ENCODE measurements at places on chromosomes 3 and 15.

DNA sequence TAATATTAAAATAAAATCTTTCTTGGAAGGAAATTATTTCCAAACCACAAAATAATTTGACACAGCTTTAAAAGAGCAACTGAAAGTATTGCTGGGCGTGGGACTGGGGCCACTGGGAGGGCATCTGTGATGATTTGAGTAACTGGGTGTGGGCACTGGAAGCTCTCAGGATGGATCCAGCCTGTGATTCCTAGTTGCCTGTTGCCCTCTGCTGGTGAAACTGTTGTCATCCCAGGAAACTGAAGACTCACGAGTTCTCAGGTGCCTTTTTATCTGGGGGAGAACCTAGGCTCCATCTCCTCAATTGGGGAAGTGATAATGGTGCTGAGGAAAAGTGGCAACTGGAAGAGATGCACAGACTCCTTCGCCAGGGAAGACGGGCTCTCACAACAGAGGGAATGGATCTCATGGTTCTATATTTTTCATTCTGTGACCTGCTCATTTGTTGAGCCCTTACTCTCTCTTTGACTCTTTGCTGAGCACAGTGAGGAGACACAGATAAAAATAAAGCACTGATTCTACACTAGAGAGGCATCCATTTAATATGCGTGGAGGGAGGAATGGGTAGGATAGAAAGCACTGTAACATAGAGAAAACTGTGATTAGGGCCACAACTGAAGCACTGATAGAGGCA lies 61.6 kb downstream of the TPRG1 start:
- DNase-seq = peak; percentile 21

GRCh38 chr15:100394736-100395440 lies 53.1 kb upstream of the ADAMTS17 start:
- peak; percentile 7 for DNase-seq

- no peak for DNase-seq
Measured at GRCh38 chr15:56816781-56817180, 83.5 kb upstream of the ZNF280D start.

- no peak for DNase-seq
Measured at GRCh38 chr3:128077202-128077624, 25.0 kb downstream of the SEC61A1 start.

DNA sequence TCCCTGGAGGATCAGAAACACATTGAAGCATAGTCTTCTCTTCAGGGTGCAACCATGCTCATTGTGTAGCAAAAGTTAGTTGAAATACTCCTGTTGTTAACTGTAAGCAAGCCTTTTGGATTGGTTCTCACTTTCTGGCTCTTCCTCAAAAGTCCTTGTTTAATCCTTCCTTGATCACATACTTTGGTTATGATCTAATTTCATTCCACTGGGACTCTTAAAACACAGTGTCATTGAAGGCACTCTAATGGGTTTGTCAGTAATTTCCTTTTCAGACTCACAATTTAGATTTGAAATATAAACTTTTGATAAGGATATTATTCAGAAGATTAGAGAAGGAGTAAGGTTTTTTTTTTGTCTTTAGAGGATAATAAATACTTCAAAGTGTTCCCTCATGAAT lies 451.7 kb upstream of the SGO1 start:
- DNase-seq = no peak

DNA sequence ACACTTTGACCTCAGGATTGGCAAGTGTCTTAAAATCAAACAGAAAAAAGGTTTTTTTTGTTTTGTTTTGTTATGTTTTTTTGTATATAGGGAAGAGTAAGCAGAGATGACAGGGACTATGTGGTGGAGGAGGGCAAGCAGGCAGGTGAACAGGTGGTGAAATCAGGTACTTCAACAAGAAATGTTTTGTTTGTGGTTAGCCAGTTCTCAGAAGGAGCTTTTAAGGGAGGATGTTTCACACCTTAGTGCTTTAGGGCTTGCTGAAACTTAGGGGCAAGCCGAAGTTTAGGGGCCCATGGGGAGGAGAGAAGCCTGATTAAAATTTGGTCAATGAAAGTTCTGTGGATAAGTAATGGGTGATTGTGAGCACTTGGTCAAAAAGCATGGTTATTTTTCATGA lies 370.7 kb upstream of the SLCO3A1 start:
- peak; percentile 83 for DNase-seq

GRCh38 chr3:1616744-1617143 lies 481.9 kb upstream of the CNTN4 start:
- DNase-seq = no peak

DNA sequence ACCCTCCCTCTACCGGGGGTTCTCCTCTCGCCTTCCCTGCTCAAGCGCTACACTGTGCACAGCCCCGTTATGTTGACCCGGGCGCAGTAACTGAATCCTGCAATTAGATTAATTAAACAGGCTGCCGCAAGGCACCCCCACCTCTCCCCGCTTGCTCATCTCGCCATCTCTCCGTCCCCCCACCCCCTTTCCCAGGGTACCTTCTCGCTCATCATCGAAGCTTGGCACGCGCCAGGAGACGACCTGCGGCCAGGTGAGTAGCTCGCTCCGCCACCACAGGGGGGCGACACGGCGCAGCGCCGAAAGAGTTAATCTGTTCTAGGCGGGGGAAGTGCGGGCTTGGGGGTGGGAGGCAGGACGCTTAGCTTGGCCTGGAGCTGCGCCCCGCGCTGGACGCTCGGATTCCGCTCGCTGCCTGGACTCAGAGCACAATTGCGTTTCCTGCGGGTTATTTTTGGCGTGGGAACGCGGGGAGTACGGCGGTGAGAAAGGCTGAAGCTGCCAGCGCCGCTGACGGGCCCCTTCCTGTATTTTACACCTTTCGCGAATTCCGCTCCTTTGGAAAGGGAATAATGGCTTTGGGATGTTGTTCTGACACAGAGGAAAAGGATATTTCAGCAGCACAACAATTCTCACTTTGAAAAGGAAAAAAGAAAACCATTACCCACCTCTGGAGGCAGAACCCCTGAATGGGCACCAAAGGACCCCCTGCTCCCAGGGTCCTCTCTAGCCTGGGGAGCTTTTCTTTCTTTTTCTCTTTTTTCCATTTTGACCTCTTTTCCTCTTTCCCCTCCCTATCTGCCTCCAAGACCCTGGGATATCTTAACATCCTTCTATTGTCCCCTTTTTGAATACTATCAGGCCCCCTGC lies 1.5 kb downstream of the DLL4 start:
- DNase-seq = no peak

DNA sequence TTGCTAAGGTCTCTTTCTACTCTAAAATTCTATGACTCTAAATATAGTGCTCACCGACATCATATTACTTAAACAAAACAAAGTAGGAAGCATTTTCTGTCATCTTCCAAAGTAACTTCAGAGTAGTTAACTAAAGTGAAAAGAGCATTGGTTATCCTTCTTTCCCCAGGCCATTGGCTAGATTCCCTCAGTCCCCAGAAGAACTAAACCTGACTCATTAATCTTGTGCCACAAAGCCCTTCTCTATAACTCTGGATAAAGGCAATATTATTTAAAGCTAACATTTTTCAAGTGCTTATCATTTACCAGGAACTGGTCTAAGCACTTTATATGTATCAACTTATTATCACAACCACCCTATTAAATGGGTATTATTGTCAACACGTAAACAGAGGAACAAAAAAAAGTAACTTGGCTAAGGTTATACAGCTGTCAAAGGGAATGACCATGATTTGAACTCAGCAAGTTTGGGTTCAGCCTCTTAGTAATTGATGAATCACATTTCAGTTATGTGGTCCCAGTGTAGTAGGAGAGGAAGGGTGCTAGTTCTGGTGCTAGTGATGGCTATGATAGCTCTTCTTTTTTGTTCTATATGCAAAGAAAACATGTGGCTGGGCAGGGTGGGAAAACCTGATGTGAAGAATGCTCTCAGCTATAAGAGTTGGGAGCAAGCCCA lies 304.9 kb downstream of the FGF12 start:
- no peak for DNase-seq

DNA sequence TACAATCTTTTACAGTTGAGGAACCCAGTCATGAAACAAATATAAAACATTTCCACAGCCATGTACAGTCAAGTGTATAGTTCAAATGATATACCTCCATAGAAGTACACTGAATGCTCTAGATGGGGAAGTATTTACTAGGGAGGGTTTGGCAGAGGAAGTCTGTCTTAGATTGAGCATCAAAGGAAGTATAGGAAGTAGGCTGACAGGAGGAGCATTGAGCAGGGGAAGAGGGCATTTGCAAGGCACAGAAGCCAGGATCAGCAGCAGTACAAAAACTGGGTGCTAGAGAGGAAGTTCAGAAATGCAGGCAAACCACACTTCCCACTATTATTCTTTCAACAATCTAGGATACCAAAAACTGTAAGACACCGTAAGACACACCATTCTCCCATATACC lies 122.6 kb downstream of the ANO10 start:
- no peak for DNase-seq

GRCh38 chr15:25545017-25545416 lies 106.2 kb upstream of the UBE3A start:
- DNase-seq = no peak

DNA sequence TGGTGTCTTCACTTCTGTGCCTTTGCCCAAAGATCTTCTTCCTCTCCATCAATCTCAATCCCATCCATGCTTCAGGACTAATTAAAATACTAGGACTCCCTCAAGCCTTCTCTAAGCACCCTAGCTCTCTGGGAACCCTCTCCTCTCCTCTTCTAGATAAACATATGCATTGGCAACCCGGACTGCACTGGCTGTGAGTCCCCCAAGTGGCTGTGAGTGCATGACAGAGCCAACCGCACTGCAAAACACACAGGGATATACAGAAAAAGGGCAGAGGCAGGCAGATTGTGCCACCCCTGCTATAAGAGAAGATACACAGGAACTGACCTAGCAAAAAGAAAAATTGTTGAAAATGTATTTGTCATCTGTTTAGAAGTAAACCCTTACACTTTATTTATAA lies 457.1 kb downstream of the MFSD1 start:
- DNase-seq = no peak

DNA sequence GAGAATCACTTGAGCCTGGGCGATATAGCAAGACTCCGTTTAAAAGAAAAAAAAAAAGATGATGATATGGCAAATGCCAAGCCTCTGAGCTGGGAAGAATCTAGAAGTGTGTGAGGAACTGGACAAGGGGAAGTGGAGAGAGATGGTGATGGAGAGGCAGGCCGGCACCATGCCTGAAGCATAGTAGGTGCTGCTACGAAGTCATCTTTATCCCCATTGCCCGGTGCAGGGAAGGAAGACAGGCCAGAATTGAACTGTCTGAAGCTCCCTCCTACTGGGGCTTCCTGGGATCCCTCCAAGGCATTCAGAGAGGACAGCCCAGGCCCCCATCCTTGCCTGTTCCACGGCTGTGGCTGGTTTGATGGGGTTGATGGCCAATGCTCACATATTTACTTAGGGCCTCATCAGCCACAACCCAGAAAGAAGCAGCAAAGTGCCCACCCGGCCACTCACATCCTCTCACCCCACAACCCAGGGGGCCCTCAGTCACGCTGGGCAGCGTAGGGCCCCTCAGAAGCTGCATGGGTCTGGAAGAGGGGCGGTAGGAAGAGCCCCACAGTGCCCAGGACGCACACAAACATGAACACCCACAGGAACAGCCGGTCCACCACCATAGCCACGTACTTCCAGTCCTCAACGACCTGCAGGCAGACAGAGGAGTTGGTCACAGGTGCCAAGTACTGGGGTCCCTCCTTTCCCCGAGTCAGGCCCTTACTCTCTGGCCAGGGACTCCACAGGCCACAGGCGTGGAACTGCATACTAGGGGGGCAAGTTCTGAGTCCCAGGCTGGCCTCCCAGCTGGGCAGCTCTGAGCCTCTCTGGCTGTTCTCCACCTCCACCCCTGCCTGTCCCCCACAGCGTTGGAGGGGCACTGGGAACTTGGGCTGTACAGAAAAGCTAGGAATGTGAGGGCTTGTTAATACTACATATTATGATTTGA lies 4.1 kb upstream of the CHRNA3 start:
- no peak for DNase-seq

- DNase-seq = no peak
Measured at GRCh38 chr3:52396907-52397591, 47.9 kb downstream of the SEMA3G start.

GRCh38 chr3:17580901-17581300 lies 161.5 kb downstream of the TBC1D5 start:
- no peak for DNase-seq

DNA sequence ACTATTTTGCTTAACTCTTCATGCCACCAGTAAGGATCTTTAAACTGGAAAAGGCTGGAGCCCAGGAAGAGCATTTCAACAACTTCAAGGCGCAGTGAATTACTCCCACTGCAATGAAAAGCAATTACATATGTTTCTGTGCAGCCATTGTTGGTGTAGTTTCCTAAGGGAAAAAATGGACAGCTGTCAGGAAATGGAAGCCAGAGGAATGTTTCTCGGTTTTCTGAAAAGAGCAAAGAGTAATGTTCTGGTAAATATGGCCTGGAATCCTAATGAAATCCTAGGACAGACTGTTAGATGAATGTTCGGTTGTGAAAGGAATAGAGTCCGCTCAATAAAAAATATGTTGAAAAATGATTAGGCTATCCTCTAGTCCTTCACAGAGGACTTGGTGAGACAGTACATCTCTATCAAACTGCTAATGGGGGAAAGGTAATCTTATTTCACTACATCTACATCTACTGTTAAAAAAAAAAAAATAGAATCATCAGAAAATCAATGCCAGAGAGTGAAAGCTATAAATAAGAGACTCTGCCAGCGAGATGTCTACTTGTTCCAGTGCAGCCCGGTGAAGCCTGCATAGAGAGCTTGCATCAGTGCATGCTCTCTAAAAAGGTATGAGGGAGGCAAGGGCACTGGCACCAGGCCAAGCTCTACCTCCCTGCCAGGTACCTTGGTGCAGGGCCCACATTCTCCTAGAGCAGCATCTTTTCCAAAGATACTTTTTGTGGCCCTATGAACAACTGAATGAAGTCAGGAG lies 68.2 kb upstream of the TJP1 start:
- no peak for DNase-seq

GRCh38 chr3:17775073-17775472 lies 32.6 kb upstream of the TBC1D5 start:
- DNase-seq = no peak

DNA sequence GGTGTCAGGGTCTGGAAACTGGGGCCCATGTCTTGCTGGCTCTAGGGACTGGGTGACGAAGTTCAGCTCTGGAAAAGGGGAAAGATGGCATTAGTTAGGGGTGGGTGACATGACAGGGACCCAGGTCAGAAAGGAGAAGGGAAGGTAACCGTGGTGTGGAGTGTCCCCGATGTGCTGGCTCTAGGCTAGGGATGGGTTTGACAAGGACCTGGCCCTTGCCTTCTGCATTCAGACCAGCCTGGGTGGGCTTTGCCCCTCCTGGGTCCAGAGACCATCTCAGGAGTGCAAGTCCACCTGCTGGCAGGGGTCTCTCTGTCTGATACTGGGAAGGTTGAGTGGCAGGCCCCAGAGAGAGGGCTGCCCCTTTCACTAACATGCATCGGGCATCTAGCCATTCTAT lies 28.7 kb upstream of the ATP2B2 start:
- no peak for DNase-seq

- no peak for DNase-seq
Measured at GRCh38 chr15:27582726-27583410, 516.2 kb downstream of the OCA2 start.

DNA sequence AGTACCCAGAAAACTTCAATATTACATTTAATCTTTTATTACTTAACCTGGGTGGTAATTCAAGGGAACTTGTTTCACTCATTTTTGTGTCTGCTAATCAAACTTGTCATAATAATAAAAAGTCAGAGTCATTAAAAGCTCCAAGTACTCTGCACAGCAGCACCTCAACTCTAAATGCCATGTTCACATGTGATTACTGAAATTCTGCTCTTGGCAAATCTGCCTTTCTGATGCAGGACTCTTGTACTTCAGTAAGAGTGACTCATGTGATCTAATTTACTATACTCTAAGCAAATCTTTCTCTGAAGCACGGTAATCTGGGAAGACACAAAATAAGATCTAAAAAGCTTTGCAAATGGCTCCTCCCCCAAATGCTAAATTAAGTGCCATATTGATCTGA lies 6.4 kb downstream of the ROBO1 start:
- DNase-seq = no peak

All from MM.1S (cell line).